Erythroblast (primary cell): ENCODE measurements at places on chromosomes 11 and 22.

DNA sequence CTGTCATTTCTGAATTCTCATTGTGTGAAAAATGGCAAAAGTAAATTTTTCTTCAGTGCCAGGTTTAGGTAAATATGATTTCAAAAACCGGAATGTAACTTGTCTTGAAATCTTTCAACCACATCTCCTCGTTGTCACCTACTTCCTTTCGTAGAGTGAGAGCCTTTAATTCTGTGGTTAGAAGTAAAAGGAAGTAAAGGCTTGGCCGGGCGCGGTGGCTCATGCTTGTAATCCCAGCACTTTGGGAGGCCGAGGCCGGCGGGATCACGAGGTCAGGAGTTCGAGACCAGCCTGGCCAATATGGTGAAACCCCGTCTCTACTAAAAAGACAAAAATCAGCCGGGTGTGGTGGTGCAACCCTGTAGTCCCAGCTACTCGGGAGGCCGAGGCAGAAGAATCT, 29.8 kb downstream of the SGSM3 start:
- DNase-seq, result no peak

DNA sequence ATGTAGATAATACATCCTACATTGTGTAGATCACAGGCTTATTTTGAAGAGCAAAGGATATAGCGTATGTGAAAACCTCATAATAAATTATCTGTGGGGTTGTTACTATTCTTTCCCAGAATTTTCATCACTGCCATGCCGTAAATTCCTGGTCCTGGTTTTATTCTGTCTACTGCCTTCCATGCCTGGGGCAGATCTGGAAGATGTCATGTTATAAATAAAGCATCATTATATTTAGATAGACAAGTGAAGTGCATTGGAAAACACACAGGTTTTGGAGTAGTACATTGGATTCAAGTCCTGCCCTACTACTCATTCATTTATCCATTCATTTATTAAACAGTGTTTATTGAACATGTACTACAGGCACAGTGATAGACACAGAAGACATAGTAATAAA, 2.2 kb downstream of the C11orf52 start:
- no peak for DNase-seq

DNA sequence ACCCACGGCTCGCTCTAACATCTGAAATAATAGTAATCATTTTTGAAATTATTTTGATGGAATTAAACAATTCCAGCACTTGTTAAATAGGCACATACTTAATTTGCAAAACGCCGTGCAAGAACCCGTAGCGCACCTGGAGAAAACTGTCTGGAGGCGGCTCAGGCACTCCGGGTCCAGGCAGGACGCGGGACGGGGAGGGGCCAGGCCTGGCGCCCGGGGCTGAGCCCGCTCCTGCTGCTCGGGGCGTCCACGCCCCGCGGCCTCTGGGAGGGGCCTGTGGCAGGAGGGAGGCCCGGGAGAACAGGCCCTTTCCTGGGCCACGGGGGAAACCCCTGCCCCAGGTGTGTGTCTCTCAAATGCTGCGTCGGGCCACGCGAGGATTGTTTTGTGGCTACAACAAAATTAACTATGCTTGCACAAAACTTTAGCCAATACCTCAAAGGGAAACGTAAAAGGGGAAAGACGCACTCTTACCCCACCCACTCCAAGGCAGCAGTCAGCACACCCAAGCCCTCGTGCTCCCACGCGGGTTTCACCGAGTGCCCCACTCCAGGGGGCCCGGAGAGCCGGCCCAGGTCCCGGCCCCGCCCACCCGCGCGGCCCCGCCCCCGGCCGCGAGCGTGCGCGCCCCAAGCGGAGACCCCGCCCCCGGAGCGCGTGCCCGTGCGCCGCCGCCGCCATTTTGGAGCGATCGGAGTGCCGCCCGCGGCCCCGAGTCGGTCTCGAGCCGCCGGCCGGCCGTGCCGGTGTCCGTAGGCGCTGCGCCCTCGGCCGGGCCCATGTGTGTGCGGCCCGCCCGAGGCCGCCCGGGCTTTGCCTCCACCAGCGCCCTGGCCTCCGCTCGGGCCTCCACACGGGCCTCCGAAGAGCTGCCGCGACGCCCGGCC, at the start of gene PPP6R2:
PPP6R2 (plus strand) TSS at position 677 of the 890 bp plus-strand sequence. CDS start 50,582 bp downstream, outside the sequence.
- DNase-seq, result peak; percentile 93

GRCh38 chr11:124482362-124483147, 37.1 kb upstream of the OR8B8 start:
- DNase-seq, result peak; percentile 5

DNA sequence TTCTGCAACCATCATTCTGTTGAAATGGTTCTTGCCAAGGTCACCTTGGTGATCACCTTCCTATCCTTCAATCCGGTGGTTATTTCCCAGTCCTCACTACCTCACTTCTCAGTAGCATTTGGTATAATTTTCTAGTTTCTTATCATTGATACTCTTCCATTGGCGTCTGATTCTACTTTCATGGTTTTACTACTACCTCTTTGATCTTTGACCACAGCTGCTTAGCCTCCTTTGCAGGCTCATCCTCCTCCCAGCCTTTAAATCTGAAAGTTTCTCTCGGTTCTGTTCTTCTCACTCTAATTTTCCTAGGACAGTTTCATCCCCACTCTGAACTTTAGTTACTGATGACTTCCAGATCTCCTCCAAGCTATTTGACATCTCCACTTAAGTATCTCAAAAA, 5.0 kb downstream of the TIMM10B start:
- DNase-seq, result no peak

DNA sequence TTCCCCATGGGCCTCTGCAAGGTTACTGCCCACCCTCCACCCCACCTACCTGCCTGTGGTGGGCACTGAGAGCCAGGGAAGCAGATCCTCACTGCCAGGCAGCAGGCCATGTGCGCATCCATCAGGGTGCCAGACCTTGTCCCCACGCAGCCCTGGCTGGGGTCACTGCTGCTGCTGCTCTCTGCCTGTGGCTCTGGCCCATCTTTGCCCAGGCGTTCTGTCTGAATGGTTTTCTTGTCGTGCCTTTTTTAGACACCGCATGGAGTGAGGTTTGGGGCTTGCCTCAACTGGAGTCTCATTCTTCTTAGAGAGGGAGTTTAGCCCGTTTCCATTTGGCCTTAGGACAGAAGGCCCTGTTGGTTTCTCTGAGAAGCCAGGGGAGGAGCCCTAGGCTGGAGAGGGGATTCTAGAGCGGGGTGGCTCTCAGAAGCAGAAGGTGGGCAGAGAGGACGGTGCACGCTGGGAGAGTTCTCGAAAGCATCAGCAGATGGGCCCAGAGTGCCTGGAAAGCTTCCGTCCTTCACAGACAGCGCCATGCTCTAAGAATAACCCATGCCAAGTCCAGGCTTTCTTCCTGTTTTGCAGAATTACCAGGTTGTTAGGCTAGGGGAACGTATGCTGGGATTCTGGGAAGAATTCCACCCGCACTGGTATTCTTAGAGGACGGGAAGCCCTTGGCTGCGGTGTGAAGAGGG, 8.1 kb downstream of the TANGO2 start:
- no peak for DNase-seq

GRCh38 chr22:21622919-21623647, 6.7 kb downstream of the YDJC start:
- DNase-seq, result no peak

- DNase-seq, result no peak
Observed at GRCh38 chr11:12079726-12080556, 30.4 kb upstream of the MICAL2 start.

DNA sequence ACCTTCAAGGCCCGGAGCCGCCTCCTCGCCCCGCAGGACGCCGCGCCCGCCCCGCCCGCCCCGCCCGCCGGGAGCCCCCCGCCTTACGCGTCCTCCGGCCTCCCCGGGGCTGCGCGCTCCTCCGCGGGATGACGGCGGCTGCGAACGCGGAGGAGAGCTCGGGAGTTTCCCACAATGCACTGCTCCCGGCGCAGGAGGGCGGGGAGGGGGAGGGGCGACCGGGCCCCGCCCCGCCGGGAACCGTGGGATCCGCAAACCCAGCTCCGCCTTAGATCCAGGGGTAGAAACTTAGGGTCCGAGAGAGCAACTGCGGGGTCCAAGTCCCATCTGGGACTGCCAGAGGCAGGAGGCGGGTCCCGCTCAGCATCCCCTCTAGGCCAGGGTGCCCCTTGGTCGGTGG, at the start of gene CEND1:
CEND1 (minus strand) TSS at position 148 of the 400 bp plus-strand sequence. CDS start 1,514 bp downstream, outside the sequence.
- DNase-seq, result no peak

- no peak for DNase-seq
Observed at GRCh38 chr11:70760416-70761020, 362.2 kb downstream of the CTTN start.

DNA sequence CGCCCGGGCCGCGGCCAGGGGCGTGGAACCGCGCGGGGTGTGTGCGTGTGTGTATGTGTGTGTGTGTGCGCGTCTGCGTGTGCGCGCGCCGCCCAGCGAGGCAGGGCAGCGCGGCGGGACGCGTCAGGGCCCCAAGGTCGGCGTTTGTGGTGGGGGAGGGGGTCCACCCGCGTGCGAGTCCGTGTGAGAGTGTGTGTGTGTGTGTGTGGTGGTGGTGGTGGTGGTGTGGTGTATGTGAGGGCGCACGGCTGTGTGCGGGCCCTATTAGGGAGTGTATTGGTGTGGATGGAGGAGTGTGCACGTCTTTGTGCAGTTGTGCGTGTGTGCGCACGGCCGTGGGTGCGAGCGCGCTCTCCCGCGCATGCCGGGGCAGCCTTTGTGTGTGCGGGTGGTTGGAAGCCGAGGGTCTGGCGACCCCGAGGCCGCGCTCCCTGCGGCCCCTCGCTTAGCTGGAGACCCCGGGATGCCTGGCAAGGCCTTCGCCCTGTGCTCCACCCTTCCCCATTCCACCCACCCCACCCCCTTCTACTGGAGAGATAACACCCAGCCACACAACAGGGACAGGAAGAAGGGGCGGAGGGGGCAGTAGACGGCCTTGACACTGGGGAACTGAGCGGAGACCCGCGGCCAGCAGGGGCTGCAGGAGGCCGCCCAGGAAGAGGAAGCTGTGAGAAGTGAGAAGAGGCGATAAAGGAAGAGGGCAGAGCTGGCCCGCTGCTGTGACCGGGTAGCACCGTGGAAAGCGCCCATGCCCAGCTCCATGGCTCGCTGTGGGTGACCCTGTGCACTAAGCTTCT, 528 bp upstream of the ARRB1 start:
- peak; percentile 82 for DNase-seq

DNA sequence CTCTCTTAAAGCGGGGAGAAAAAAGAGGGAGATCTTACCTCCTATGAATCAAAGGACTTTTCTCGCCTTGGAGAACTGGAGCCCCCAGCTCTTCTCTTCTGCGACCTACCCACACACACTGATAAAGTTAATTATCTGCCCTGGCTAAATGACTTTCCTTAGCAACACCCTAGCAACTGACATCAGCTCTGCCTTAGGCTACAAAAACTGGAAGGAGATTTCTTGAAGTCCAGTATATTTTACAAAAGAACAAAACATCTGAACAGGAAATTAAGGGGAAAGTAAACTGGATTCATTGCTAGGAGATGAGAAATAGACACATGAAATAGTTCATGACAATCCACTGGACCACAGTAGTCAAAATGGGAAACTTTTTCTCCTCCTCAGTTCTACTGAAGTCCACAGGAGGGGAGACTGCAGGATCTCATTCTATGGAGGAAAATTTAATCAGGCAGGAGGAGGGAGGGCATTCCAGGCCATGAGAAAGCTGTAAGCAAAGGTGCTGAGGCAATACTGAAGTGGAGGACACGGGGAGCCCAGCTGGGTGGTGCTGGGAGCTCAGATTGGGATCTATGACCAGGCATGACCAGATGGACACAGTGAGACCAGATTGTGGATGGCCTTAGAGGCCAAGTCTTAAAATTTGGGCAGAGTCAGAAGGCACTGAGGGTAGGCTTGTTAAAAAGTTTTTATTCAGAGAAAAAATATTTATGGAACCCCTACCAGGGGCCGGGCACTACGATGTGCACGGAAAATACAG, 3.7 kb upstream of the SPON1 start:
- DNase-seq, result no peak

DNA sequence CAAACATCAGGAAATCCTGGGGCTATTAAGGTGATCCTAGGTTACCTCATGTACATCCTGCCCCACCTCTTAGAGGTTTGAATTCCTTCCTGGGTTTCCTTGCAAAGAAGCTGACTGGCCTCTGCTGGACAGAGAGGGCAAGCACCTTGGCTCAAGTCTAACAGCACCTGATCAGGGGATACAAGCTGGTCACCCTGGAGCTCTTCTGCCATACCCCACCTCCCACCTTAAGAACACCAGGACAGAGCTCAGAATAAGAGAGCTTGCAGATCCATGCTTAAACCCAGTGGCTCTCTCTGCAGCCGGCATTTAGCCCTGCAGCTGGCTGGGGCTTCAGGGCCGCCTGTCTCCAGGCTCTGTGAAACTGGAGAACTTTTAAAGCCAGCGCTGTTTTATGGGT, 386.6 kb upstream of the NARS2 start:
- peak; percentile 45 for DNase-seq

DNA sequence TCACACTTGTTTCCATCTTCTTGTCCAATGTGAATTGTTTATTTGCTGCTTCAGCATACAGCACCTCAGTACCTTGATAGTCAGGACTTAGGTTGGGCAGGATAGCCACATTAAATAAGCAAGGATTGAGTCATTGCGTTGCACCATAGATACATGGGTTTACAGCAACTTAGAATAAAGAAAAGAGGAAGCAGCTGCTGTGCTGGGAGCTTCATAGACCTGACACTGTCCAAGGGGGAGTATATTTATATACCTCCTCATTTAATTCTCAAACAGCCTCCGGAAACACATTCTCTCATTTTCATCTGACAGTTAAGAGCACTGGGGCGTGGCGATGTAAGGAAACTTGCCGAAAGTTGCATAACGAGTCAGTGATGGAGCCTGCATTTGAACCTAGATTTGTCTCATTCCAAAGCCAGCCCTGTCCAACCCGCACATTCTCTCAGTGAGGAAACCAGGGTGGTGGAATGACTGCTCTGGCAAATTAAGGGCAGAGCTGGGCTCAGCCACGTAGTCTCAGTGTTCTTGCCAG, 42.2 kb downstream of the UBASH3B start:
- peak; percentile 23 for DNase-seq

GRCh38 chr11:34587282-34587677, 33.6 kb upstream of the EHF start:
- no peak for DNase-seq

DNA sequence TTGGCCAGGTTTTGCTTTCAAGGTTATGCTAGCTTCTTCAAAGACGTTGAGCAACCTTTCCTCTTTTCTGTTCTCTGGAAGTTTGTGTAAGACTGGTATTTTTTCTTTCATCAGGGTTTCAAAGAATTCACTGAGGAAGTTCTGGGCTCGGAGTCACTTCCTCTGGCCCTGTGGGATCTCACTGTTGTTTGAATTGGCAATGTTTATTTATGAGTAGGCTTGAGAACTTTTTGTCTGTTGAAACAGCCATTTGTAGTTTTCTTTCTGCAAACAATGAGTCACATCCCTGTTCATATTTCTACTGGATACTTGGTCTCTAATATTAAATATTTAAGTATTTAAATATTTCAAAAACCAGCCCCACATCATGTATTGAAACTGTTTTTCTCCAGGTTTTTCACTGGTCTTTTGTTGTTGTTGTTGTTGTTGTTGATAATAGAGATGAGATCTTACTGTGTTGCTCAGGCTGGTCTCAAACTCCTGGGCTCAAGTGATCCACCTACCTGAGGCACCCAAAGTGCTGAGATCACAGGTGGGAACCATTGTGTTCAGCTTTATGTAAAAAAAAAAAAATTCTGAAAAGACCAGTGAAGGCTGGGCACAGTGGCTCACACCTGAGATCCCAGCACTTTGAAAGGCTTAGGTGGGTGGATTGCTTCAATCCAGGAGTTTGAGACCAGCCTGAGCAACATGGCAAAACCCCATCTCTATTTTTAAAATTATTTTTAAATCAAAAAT, 26.9 kb downstream of the SUSD2 start:
- DNase-seq, result no peak
